Iris pigment epithelial cell (primary cell): ENCODE measurements at places on chromosomes 1 and 21.

GRCh38 chr1:197806718-197807117 is 31.4 kb upstream of the DENND1B start:
- DNase-seq = no peak

GRCh38 chr21:46092026-46092764 is 5.7 kb upstream of the COL6A2 start:
- DNase-seq = peak; percentile 96

DNA sequence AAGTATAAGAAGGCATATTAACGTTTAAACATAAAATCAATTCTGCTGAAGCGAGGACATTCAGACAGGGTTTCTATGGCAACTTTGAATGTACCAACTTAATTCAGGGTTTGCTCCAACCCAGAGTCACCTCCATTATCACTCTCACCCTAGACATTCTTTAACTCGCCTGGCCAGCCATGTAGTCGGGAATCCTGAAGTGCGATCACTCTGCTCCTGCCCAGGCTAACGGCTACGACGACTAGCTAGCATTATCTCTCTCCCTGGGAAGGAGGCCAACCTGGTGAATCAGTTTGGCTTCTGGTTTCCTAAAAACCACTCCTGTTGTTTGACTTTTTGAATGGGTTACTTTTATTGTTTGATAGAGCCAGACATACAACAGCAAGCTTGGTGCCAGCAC is 38.9 kb upstream of the ZBTB18 start:
- DNase-seq = peak; percentile 84

DNA sequence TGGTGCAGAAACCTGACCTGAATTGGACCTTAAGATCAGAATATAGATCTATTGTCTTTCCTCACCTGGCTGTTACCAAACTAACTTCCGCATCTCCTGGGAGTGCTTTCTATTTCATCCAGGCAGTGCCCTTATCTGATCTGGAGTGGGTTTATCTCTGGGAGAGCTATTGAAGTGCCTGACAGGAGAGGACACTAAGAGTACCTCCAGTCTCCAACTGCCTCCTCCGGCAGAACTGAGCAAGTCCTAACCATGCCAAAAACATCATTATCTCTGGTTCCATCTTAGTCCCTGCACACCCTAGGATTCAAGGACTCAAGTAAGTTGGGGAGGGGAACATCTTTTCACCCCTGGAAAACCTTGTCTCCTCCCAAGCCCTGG is 12.4 kb upstream of the KCNJ15 start:
- DNase-seq = no peak

DNA sequence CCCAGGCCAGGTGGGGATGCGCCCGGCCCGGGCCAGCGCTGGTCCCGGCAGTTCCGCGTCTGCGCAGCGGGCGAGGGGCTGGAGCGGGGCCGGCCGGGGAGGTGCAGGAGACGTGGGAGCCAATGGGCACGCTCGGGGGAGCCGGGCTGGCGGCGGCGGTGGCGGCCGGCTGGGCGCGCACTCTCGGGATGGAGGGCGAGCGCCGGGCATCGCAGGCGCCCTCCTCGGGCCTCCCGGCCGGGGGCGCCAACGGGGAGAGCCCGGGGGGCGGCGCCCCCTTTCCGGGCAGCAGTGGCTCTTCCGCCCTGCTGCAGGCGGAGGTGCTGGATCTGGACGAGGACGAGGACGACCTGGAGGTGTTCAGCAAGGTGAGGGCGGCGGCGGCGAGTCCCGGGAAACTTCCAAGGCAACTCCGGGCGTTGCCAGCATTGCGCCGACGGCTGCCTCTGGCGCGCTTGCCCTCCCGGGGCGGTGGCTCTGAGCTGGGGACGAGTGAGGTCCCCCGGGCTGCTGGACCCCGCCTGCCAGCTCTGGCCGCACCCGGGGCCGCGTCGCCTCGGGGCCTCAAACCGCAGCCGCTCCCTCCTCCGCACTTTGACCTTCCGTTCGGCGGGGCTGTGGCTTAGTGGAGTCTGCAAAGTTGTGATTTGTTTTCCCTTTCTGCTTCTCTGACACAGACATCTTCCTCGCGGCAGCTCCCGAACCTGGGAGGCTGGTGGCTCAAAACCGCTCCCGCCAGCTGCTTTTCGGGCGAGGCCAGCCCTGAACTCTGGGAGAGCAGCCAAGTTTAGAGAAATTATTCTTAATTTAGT is at the start of gene SNX7:
Gene SNX7 (plus strand): TSS at position 178 of the 812 bp plus-strand sequence. CDS start 11 bp downstream, at position 189.
- peak; percentile 82 for DNase-seq

DNA sequence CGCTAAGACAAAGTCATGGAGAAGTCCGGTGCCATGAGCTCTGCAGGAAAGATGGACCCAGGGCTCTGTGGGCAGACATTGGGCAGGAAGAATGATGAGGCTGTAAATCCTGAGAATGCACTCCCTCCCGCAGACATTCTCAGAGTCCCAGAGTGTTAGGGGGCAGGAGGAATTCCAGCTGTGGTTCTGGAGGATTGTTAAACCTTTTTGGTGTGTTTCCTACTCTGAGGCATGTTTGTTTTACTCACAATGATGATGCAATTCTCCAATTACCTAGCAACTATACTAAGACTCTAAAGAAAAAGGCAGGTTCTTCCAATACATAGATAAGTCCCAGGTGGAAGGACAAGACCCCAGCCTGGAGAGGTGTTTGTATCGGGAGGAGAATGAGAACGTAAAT is 2.8 kb upstream of the CAPN9 start:
- DNase-seq = peak; percentile 51

- DNase-seq = no peak
These were observed 6.0 kb upstream of the SH2D2A start for GRCh38 chr1:156822680-156823079.

DNA sequence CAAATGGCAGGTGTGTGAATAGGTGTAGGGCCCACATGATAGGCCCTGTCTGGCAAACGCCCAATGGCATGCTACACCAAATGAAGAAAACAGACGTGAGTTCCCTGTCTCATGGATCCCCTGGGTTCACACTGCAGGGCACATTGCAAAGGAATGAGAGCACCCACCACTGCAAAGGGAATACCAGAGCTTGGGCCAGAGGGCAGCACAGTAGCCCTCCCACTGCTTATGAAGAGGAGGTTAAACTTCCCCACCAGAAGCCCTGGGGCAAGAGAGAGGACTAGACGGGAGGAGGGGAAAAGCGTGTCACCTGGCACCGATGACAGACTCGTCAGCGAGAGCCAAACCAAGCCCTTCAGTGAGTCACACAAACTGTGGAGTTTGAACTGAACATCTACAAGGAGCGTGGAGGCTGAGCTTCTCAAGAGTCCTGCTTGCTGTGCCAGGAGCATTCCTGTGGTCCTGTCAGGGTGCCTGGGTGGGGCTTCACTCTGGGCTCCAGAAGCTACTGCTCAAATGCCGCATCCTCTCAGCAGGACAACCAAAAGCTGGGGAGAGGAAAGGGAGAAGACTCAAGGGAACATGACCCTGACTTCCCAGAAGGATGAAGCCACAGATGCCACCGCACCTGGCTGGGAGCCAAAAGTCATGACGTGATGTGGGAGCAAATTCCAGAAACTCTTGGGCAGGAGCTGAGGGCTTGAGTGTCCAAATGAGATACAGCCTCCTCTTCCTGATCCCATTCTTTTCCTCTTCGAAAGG is 61.1 kb downstream of the TOMM20 start:
- peak; percentile 98 for DNase-seq

DNA sequence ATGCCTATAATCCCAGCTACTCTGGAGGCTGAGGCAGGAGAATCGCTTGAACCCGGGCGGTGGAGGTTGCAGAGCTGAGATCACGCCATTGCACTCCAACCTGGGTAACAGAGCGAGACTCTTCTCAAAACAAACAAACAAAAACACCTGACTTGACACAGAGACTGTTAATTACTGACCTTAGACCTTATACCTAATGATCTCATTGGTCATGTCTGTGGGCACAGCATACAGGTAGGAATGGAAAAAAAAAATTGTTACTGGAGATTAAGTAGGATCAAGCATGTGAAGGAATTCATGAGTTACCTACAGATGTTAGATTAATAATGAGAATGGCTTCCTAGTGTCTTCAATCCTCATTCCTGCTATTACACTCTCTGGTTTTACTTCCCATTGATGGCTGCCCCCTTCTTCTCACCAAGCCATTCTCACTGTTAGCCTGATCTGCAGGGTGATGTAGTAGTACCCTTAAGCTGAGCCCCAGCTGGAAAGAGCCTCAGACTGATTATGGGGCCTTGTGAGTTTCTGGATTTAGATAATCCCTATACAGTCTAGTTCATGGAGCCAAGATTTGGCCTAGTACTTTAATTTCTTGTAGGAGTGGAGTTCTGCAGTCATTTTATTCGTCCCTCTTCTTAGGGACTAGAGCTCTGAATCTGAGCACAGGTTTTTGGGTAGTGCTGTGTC is 8.8 kb downstream of the TBCE start:
- DNase-seq = no peak

GRCh38 chr1:15272009-15272781 is 25.2 kb downstream of the FHAD1 start:
- DNase-seq = peak; percentile 67
